ENCODE measurements at places on chromosomes 5 and 9.

- no peak for DNase-seq
These were observed 215.1 kb downstream of the SH3GL2 start for GRCh38 chr9:17793713-17794622.

DNA sequence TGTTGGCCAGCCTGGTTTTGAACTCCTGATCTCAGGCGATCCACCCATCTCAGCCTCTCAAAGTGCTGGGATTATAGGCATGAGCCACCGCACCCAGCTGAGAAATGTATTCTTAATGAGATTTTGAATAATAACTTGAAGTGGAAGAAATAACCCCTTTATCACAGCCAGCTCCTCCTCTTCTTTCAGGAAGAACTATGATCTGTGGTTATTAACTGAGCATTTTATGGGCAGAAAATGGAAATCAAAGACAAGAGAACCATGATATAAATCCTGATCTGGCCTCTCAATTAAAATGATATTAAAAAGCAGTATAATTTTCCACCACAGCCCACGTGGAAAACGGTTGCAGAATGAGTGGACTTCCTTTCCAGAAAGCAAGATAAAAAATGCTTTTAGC is 206.6 kb downstream of the PRELID2 start:
- DNase-seq, result no peak

DNA sequence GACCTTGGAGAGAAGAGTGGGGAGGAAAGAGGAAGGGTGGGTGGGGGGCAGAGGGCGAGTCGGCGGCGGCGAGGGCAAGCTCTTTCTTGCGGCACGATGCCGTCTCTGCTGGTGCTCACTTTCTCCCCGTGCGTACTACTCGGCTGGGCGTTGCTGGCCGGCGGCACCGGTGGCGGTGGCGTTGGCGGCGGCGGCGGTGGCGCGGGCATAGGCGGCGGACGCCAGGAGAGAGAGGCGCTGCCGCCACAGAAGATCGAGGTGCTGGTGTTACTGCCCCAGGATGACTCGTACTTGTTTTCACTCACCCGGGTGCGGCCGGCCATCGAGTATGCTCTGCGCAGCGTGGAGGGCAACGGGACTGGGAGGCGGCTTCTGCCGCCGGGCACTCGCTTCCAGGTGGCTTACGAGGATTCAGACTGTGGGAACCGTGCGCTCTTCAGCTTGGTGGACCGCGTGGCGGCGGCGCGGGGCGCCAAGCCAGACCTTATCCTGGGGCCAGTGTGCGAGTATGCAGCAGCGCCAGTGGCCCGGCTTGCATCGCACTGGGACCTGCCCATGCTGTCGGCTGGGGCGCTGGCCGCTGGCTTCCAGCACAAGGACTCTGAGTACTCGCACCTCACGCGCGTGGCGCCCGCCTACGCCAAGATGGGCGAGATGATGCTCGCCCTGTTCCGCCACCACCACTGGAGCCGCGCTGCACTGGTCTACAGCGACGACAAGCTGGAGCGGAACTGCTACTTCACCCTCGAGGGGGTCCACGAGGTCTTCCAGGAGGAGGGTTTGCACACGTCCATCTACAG is 760 bp downstream of the NPR3 start:
- DNase-seq, result no peak

DNA sequence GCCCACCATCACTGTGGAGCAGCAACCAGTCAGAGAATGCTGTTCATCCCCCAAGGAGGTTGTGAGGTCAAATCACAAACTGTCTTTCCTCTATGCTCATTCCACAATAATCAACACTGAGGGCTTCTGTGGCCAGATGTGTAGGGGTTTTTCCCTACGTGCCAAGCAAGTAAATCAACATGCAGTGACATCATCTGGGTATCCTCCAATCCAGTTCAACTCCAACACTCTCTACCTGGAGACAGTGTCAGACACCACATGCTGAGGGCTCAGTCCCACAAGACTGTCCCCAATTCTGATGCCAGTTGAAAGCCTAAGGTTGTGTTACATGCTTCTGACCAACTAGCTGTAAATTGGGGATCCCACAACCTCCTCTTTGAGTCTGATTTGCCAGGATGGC is 57.3 kb upstream of the DMRT1 start:
- no peak for DNase-seq

GRCh38 chr9:28563291-28563934 is 990.1 kb upstream of the C9orf72 start:
- DNase-seq, result no peak

DNA sequence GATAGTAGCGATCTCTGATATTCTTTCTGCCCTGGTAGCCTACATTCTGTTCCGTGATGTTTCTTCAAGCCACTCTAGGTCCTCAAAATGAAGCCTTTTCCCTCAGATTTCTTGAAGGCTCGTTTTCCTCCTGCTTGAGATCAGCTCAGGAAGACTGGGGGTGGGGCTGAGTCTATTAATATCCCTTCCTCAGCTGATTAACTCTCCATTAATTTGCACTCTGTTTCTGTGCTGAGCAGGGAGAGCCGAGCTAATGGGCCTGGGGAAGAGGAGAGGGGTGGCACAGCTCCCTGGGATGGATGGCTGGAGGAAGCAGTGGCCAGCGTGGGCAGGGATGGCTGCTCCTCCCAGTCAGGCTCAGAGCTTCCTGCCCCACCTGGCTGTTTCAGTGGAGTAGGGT is 93.3 kb downstream of the PPARGC1B start:
- no peak for DNase-seq

- no peak for DNase-seq
These were observed 117.5 kb upstream of the FSTL4 start for GRCh38 chr5:133729800-133730199.

DNA sequence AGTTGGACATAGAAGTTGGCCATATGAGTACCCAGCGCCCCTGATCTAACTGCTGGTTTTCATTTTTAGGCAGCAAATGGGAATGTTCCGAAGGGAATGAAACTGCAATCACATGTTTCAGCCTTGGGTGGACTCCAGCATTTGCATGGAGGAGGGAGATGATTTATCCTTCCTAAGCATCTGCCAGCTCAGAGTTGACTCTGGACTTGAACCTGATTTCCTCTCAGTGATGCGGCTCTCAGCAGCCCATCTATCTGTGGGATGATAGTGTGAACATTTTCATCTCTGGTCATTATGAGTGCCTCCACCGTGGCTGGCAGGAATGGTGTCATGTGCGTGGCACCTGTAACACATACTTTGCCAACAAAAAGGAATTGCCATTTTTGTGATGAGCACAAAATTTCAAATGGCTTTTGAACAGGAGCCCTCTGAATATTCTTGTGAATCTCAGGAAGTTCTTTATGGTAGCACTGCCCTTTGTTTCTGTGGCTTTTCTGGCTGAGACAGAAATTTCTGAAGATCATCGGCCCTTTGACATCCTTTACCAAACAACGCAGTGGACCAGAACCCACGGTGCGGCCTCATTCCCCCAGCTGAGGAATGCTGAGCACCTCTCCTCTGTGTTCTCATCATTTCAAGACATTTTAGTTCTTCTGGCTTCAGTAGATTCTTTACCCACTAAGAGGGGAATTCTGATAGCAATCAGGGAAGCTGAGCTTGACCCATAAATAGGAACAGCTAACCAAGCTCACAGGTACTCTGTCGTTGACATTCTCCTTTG is 28.5 kb downstream of the FUBP3 start:
- no peak for DNase-seq

GRCh38 chr5:161432798-161433197 is 113.7 kb downstream of the GABRB2 start:
- no peak for DNase-seq

DNA sequence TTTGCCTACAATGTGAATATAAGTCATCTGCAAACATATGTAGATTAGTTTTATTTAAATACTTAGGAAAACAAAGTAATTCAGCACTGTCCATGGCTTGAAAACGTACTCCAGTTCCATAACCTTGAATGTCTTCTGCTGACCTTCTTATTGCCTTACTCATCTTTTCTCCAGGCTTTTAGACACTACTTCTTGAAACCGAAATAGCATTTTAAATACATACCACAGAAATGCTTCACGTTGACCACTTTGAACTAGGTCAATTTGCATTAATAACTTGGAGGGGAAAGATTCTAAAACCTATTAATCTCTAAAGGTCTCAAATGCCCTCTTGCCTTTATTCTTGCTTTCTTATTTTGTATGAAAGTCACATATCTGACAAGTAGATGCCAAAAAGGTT is 995.4 kb upstream of the ACO1 start:
- DNase-seq, result no peak

- DNase-seq, result no peak
These were observed 15.9 kb downstream of the RAPGEF6 start for GRCh38 chr5:131619102-131619501.

DNA sequence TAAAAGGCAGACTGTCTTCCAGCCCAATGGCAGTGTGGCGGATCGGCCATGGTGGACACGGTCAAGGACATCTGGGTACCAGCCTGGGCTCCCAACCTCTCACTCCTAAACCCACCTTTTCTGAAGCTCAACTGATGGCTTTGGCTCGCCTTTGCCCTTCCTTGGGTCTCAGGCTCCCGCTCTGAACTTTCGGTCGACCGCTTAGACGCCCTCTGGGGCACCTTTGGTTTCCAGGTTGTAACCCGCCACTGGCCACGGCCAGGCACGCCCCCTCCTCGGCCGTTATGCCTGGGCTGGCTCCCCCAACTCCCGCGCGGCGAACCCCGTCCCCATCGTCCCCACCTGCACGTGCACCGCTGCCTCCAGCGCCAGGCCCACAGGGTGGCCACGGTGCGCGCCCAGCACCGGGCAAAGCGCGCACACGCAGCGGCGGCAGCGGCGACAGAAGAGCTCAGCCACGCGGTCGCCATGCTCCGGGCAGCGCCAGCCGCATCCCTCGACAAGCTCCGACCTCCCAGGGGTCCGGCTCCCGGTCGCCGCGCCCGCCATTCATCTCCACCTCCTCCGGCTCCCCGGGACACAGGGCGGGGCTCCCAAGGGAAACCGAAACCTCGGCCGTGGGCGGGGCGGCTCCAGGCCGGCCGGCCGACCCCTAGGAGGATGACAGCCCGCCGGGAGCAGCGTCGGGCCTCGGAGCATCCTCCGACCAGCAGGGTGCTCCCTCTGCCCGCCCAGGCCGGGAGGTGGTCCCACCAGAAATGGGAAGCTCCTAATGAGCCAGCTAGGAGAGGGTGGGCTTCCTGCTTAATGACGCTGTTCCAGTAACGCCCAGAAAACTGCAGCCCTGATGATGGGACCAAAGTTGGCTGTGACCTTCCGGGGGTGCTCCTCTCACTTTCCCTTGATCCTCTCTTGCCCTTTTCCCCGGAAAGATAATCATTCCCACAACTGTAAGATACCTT is at the start of gene TRIM14:
TRIM14 (minus strand) TSS at position 583 of the 962 bp plus-strand sequence; CDS start at position 549, 34 bp downstream.
- peak; percentile 31 for DNase-seq

DNA sequence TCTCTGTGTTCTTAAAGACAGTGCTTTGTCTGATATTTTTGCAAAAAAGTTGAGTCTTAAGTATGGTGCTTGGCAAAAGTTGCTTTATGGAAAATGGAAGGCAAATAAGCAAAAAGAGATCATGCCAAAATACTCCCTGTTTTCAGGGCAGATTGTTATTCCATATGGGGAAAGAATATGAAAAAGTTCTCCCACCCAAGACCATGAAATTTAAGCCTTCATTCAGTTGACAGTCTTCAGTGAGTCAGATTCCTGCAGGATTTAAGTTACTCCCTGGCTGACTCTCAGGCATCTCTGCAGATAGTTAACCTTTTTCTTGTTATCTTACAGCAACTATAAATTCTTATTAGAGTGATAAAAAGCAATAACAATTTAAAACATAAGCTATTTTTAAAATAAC is 601.6 kb downstream of the PDE4D start:
- DNase-seq, result no peak

- DNase-seq, result no peak
These were observed 300.0 kb downstream of the ZSWIM6 start for GRCh38 chr5:61632064-61632463.
